Astrocyte of the hippocampus (primary cell): ENCODE measurements at places on chromosomes 1 and 21.

- DNase-seq, result peak; percentile 98
Measured at GRCh38 chr1:27568300-27569087, 35.5 kb downstream of the AHDC1 start.

GRCh38 chr1:223429313-223429731 is 36.1 kb downstream of the CCDC185 start:
- peak; percentile 60 for DNase-seq

- peak; percentile 42 for DNase-seq
Measured at GRCh38 chr21:28944296-28944695, 48.4 kb downstream of the LTN1 start.

- DNase-seq, result no peak
Measured at GRCh38 chr1:54782588-54782987, 18.3 kb upstream of the PARS2 start.

- DNase-seq, result no peak
Measured at GRCh38 chr1:182215764-182216163, 154.3 kb upstream of the ZNF648 start.

DNA sequence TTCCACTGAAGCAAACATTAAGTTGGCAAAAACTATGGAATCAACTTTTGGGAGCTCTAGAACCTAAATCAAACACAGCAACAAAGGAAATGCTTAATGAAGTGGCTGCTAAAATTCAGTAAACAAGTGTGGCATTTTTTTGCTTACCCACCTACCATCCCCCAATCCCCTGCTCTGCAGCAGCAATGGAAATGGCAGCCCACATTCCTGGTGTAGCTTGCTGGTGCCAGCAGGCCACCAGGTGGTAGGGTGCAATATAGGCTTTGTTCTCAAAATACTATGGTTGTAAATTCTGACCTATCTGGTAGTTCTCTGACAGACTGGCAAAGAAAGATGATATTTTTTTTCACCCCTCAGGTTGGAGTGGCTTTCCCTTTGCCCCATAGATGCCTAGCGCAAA is 42.8 kb downstream of the SHCBP1L start:
- no peak for DNase-seq

DNA sequence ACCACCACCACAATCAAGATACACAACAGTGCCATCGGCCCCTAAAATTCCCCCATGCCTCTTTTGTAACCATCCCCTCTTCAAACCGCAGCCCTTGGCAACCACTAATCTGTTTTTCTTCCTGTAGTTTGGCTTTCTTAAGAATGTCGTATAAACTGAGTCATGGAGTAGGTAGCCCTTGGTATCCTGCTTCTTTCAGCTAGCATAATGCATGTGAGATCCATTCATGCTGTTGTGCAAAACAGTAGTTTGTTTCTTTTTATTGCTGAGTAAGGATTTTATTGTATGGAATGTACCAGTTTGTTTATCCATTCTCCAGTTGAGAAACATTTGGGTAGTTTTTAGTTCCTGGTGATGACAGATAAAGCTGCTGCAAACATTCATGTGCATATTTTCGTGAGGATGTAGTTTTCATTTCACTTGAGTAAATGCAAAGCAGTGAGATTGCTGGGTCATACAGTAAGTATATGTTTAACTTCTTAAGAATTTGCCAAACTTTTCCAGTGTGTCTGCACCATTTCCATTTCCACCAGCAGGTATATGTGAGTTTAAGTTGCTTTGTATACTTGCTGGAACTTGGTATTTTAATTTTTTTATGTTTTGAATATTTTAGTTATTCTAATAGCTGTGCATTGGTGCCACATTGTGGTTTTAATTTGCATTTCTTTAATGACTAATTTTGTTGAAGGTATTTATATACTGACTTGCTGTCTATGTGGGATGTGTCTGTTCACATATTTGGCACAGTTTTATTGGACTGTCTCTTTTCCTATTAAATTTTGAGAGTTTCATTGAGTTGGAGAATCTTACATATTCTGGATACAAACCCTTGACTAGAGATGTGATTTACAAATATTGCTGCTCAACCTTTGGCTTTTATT is 148.4 kb upstream of the MAP1LC3C start:
- peak; percentile 78 for DNase-seq

DNA sequence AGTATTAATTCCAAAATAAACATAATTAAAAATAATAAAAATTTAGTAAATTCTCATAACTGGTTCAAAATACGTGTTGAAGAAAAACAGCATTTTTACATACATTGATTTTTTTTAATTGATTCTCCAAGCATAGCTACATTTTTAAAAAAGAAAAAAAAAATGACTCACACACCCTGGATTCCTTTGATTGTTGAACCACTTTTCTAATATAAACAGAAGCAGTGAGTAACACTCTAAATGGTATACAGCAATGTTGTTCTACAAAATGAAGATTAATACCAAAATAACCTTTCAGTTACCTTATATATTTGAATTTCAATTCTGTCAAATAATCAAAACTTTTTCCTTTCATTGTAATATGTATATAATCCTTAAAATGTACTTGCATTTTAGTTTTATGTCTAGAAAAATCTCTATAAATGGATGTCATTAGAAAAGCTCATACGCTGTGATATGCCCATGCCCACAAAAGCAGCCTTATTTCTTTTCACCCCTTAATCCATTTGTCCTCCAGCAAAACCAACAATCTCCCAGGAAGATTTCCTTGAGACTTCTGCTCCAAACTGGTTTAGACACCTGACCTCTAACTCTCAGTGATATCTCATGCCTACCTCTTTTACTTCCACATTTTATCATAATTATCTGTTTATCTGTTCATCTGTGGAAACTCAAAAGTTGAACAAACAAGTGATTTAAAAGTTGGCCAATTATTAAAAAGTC is 246.4 kb upstream of the NR5A2 start:
- peak; percentile 27 for DNase-seq

GRCh38 chr1:92705446-92705845 is 79.5 kb downstream of the EVI5 start:
- no peak for DNase-seq

- no peak for DNase-seq
Measured at GRCh38 chr1:31416101-31416736, 3.2 kb downstream of the SERINC2 start.

- peak; percentile 15 for DNase-seq
Measured at GRCh38 chr1:240387051-240387450, 224.9 kb downstream of the GREM2 start.

DNA sequence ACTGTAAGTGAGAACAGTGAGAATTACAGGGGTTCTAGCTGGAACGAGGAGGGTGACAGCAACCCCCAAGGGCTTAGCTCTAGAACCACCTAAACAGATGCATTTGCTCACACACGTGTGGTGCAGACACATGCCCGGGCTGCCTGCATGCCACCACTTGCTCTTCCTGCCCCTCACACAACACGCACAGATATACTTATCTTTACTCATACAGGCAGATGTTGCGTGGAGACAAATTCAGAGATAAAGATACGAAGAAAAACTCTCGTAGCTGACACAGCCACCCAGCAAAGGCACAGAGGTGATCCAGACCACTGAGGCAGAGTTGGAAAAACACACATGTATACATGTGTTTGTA is 13.5 kb downstream of the VANGL1 start:
- no peak for DNase-seq

DNA sequence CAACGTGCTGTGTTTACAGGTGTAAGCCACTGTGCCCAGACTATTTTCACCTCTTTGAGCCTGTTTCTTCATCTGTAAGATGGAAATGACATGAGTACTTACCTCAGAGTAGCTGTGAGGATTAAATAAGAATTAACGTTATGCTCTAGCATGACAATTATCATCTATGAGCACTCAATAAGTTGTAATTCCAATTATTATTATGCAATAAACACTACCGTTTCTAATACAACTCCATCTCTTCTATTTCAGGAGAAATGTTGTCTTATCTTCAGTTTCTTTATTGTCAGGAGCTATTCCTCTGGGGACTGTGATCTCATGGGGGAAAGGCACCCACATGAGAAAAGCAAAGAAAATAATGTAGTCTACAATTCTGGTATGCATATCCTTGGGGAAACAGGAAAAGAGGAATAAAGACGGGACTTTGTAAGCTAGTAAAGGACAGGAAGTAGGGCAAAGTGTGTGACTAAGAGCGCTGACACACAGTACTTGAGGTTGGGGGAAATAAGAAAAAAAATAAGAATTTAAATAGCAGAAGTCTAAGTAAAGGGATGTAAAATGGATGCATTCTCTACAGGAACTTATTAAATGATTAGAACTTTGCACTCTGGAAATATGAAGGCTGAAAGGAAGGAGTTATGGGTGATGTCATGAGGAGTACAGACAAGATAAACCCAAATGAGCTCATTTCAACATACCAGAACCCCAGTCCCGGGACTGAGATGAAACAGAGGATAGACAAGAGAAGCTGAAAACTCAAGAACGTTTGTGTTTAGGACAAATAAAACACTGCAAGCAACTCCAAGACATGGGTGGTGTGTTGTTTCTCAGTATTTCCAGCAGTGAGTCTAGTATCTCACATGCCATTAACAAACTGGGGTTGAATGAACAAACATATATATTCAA is 9.8 kb downstream of the PHC2 start:
- DNase-seq, result peak; percentile 28

DNA sequence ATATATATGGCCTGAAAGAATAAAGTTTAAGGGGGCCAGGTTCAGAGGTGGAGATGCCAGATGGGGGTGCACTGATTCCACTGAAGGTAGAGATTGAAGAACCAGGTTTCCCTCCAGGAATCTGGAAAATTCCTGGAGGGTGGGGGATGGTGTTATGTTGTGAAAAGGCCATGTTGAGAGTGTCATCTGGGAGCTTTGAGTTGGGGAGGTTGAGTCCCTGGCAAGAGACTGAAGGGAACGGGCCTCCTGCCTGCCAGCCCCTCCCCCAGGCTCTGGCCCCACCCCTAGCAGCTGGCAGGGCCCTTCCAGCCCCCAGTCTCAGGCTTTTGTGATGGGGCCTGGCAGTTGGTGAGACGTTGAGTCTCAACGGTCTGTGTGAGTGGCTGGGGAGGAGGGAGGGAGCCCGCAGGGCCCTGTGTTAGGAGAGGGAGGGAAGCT is 4.1 kb downstream of the PTPRU start:
- DNase-seq, result peak; percentile 52

DNA sequence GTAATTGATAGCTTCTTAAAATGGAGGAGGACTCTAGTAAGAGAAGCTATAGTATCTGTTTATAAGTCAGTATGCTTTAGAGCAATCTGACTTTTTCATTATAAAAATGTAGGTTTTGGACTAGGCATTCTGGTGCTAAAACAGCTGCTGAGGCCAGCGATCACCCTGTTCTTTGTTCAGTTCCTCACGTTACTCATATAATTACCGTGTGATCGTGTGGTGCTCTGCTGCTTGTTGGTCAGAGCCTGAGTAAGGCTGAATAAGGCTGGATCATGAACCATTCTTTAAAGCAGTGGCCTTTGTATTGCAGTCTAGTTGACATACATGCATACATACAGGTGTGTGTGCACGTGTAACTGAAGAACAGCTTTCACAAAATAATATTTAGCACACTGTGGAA is 25.2 kb downstream of the CDC42 start:
- peak; percentile 60 for DNase-seq

GRCh38 chr1:159302095-159302494 is at the start of gene FCER1A:
Gene FCER1A, plus strand, starts transcription at chr1:159302336. Its CDS starts 29 bp downstream, at chr1:159302365.
- DNase-seq, result no peak

DNA sequence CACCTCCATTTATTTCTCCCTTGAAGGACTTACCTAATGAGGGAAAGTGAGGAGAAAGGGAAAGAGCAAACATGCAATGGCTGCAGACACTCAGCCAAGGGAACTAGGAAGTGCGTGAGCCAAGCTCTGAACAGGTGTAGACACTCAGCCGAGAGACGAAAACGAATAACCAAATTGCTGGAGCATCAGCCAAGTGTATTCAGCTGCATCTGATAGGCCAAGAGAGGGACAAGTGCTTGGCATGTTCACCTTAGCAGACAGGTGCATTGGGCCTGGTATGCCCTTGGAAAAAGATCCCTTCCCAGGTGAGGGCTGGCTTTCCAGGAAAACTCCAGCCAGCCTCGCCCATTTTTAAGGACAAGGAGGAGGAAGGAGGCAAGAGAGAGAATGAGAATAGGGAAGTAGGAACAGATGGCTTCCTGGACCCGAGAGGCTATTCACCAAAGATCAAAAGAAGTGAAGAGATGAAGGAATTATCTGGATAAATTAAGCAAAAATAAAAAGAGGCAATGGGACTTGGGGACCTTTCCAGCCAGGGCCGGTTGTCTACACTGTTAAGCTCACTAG is 184.7 kb downstream of the TOMM20 start:
- no peak for DNase-seq

- no peak for DNase-seq
Measured at GRCh38 chr1:163205513-163205912, 2.8 kb upstream of the RGS5 start.

GRCh38 chr1:6208723-6209660 is 3.1 kb downstream of the RNF207 start:
- DNase-seq, result peak; percentile 73

DNA sequence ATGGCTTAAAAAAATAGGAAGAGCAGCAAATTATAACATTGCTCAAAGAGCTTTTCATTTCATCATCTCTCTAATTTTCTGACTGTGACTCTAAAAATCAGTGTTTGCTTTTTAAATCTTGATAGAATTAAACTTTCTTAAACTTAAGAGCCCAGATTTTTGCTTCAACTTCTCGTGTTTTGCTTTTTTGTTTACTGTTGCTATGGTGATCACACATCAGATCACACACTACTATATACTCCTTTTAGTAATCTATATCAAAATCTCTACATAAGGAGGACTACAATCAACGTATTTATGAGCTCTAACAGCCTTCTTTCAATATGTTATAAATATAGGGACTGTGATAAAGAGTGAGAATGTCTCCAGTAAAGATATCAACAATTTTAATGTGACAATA is 537.3 kb downstream of the KCNT2 start:
- DNase-seq, result no peak

- DNase-seq, result no peak
Measured at GRCh38 chr1:168328731-168329364, 48.2 kb downstream of the TBX19 start.

GRCh38 chr1:161864577-161864976 is 98.5 kb downstream of the ATF6 start:
- DNase-seq, result peak; percentile 68

GRCh38 chr1:64878931-64879611 is 87.3 kb downstream of the JAK1 start:
- no peak for DNase-seq

- DNase-seq, result peak; percentile 26
Measured at GRCh38 chr1:41735631-41736260, 183.0 kb downstream of the HIVEP3 start.

- peak; percentile 63 for DNase-seq
Measured at GRCh38 chr1:63593886-63594605, 835 bp downstream of the PGM1 start.

DNA sequence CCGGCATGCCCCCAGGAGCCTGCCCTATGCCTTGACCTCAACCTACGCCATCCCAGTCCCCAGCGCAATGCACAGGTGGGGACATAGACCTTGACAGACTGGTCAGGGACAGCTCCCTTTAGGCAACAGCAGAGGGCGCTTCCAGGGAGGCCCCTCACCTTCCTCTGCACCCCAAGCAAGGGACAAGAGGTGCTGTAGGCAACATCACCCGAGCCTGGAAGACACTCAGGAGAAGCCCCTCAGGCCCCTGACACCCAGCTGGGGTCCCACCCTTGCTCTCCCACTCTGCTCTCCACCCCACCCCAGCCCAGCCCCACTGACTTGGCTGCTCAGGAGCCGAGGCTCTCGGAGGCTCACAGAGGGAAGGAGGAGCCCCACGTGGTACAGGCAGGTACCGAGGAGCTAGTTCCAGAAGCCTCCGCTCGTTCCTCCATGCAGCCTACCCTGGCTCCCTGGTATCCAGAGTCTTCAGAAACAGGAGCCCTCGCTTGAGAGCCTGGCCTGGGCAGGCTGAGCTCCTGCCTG is 2.4 kb upstream of the WNT3A start:
- no peak for DNase-seq
